Ovary (tissue), 10 donors: ENCODE measurements at places on chromosomes 16 and 17. TPM values are rescaled to one million over a fixed set of nuclear protein-coding genes. Genes with fewer than 3 reads are reported as not detected.

RAB26 gene
- 0.50 TPM for polyA plus RNA-seq

ZNF385C gene
- polyA plus RNA-seq, result 3.0 TPM

KRTAP1-5 gene
- 0.06 TPM for polyA plus RNA-seq

ZNF830 gene
- polyA plus RNA-seq, result 29.0 TPM

TBKBP1 gene
- polyA plus RNA-seq, result 10.4 TPM

ARSG gene
- 19.8 TPM for polyA plus RNA-seq

CDK12 gene
- polyA plus RNA-seq, result 31.8 TPM

- no peak overlapping the region for H3K27ac ChIP-seq
- H3K27me3 ChIP-seq, result no peaks in the 10 kb centered on the region
- H3K36me3 ChIP-seq, result no peaks in the 10 kb centered on the region
- no peak for DNase-seq
- no peaks in the 10 kb centered on the region for H3K4me1 ChIP-seq
Measured at GRCh38 chr16:83397601-83398291, 410.0 kb upstream of the HSBP1 start.

DNA sequence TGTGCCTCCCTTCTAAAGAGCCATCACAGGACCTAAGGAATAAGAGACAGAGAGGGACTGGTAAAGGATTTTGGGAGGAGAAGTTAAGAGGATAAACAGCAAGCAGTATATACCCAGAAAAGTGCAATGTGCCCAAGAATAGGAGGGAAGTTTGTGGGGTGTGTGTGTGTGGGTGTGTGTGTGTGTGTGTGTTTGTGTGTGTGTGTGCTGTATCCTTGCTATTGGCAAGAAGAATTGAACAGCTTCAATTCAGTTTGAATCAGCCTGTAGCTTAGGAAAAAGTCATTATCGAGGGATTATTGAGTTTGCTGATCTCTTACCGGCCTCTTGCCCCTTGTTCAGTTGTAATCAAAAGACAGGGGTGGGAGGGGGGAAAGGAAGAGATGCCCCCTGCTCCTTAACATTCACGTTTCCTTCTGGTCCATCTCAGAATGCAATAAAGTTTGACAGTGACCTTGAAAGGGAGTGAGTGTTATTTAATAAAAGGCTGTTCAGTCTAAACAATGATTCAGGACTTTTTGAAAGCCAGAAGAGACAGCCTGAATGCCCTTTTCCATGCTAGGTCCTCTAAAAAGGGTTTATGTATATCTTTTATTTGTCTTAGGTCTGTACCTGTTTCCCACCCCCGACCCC is 23.9 kb upstream of the MAPT start:
- H3K4me3 ChIP-seq, result no peak overlapping the region
- no peak overlapping the region for H3K27ac ChIP-seq
- H3K36me3 ChIP-seq, result no peaks in the 10 kb centered on the region
- no peak for DNase-seq
- H3K27me3 ChIP-seq, result no peaks in the 10 kb centered on the region

DNA sequence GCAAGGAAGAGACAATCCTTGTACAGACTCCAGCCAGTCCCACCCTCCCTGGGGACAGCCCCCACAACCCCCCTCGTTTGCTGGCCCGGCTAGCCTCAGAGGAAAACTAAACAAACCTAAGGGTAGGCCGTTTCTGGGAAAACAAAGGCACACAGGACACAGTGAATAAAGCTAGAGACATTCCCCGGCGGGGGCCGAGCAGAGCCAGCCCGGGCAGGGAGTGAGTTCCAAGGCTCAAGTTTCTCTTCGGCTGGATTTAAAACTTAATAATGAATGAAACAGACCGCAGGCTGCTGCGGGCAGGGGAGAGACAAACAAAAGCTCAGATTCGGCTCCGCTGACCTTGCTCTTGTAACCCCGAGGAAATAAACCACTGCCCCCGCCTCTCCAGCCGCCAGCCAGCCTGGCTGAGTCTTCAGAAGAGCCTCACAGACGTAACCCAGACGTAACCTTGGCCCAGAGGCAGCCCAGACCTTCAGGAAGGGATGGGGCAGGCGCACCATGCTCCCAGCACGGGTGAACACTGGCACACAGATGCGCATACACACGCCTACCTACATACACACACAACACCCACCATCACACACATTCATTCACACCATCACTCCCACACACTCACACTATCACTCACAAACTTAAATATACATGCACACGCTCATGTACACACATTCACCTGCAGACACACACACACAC is 216.0 kb downstream of the ZNF423 start:
- H3K4me3 ChIP-seq, result peak overlapping the region; percentile 13
- H3K36me3 ChIP-seq, result no peaks in the 10 kb centered on the region
- peak; percentile 92 for DNase-seq
- no peaks in the 10 kb centered on the region for H3K27me3 ChIP-seq
- H3K27ac ChIP-seq, result peak overlapping the region; percentile 69

DNA sequence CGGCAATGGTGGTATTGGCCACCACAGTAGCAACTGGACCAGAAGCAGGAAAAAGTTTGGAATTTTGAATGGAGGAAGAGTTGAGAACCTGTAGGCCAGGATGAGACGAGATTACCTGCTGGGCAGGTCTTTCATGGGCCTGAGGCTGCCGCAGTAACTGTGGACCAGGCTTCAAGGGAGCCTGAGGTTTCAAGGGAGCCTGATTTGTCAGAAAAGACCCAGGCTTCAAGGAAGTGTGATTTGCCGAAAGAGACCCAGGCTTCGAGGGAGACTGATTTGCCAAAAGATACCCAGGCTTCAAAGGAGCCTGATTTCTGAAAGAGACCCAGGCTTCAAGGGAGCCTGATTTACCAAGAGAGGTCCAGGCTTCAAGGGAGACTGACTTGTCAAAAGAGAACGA is 66.6 kb upstream of the ARL4D start:
- H3K4me1 ChIP-seq, result peaks cover 2% of the 10 kb centered on the region
- H3K4me3 ChIP-seq, result no peak overlapping the region
- no peaks in the 10 kb centered on the region for H3K36me3 ChIP-seq
- DNase-seq, result no peak
- no peak overlapping the region for H3K27ac ChIP-seq
- no peaks in the 10 kb centered on the region for H3K27me3 ChIP-seq

DNA sequence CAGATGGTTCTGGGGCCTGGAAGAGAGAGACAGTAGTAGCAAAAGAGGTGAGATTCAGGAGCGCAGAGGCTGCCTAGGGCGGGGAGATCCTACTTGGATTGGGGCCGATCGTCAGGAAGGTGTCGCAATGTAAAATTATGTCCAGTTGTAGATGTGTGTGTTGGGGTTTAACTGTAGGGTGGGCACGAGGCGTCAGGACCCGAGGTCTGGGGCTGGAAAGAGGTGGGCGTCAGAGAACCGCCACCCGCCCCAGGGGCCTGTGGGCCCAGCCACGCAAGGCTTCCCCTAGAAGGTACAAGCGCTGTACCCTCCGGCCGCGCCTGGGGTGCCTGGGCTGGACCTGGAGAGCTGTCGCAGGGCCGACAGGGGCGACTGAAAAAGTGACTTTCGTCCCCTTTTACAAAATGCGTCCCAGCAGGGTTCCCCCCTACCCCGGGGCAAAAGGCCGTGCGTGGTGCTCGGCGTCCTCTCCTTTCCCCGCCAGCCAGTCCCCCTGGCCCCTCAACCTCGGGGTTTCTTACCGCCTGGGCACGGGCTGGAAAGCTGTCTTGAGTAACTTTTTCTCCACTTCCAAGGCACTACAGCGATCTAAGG is 2.8 kb downstream of the IRX3 start:
- peaks cover 1% of the 10 kb centered on the region for H3K4me1 ChIP-seq
- no peak overlapping the region for H3K27ac ChIP-seq
- DNase-seq, result no peak
- no peak overlapping the region for H3K4me3 ChIP-seq
- peaks cover 3% of the 10 kb centered on the region for H3K27me3 ChIP-seq
- H3K36me3 ChIP-seq, result no peaks in the 10 kb centered on the region

- H3K27ac ChIP-seq, result no peak overlapping the region
- H3K27me3 ChIP-seq, result no peaks in the 10 kb centered on the region
- no peaks in the 10 kb centered on the region for H3K36me3 ChIP-seq
- peaks cover 13% of the 10 kb centered on the region for H3K4me1 ChIP-seq
- H3K4me3 ChIP-seq, result no peak overlapping the region
Measured at GRCh38 chr17:19733953-19734526, 14.1 kb downstream of the ALDH3A1 start.

DNA sequence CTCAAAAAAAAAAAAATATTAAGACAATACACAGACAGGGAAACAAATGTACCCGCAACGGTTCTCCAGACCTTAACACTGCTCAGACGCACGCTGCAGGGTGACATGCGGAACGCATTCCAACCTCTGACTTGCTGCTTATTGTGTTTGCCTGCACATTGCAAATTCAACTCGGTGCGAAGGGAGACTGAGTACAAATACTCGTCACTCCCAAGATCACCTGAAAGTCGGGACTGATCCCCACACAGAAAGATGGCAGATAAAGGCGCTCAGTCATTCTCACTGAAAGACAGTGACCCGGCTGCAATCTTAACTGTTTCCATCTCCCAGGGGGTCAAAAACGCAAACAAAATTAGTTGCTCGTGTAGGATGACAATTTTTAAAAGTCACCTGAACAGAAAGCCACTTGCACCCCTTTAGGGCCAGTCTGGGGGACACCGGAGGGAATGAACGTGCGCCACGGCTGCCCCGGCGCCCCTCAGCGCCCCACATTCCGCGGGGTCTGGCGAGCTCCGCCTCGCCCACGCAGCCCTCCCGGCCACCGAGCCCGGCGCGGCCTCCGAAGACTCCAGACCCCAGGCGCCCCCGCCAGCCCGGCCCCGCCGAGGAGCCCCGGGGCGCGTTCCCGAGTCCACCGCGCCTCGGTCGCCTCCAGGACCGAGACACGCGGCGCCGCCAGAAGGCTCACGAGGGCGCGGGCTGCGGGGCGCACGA is 589 bp downstream of the CLCN7 start:
- H3K36me3 ChIP-seq, result no peaks in the 10 kb centered on the region
- H3K27me3 ChIP-seq, result no peaks in the 10 kb centered on the region
- peaks cover 11% of the 10 kb centered on the region for H3K4me1 ChIP-seq
- no peak for DNase-seq

- no peaks in the 10 kb centered on the region for H3K4me1 ChIP-seq
- DNase-seq, result no peak
- no peaks in the 10 kb centered on the region for H3K27me3 ChIP-seq
- no peaks in the 10 kb centered on the region for H3K36me3 ChIP-seq
- H3K4me3 ChIP-seq, result no peak overlapping the region
Measured at GRCh38 chr17:8060274-8060673, 21.4 kb downstream of the ALOX15B start.

GRCh38 chr16:30748634-30749445 is 615 bp downstream of the PHKG2 start:
- H3K4me3 ChIP-seq, result peak overlapping the region; percentile 91
- DNase-seq, result peak; percentile 53
- no peaks in the 10 kb centered on the region for H3K36me3 ChIP-seq
- no peaks in the 10 kb centered on the region for H3K27me3 ChIP-seq
- H3K27ac ChIP-seq, result no peak overlapping the region

GRCh38 chr16:59510008-59510424 is 775.9 kb upstream of the GOT2 start:
- no peak overlapping the region for H3K4me3 ChIP-seq
- H3K27me3 ChIP-seq, result no peaks in the 10 kb centered on the region
- DNase-seq, result no peak
- no peak overlapping the region for H3K27ac ChIP-seq
- no peaks in the 10 kb centered on the region for H3K36me3 ChIP-seq

DNA sequence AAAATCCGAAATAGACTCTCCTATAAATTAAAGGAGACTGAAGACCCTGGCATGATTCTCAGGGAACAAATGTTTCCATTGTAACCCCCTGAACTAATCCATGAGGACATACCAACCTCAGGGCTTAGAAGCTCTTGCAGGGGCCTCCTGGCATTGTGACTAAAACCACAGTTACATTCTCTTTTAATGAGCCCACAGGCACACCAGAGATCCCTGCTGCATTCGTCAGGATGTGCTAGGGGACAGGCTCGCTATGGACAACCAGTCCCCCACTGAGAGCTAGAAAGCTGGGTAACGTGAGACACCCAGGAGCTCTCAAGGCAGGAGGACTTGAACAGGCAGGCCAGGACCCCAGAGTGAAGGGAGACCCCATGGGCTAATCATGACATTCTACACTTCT is 140.6 kb upstream of the TNRC6C start:
- H3K4me3 ChIP-seq, result no peak overlapping the region
- H3K27ac ChIP-seq, result no peak overlapping the region
- no peaks in the 10 kb centered on the region for H3K36me3 ChIP-seq
- no peaks in the 10 kb centered on the region for H3K4me1 ChIP-seq

DNA sequence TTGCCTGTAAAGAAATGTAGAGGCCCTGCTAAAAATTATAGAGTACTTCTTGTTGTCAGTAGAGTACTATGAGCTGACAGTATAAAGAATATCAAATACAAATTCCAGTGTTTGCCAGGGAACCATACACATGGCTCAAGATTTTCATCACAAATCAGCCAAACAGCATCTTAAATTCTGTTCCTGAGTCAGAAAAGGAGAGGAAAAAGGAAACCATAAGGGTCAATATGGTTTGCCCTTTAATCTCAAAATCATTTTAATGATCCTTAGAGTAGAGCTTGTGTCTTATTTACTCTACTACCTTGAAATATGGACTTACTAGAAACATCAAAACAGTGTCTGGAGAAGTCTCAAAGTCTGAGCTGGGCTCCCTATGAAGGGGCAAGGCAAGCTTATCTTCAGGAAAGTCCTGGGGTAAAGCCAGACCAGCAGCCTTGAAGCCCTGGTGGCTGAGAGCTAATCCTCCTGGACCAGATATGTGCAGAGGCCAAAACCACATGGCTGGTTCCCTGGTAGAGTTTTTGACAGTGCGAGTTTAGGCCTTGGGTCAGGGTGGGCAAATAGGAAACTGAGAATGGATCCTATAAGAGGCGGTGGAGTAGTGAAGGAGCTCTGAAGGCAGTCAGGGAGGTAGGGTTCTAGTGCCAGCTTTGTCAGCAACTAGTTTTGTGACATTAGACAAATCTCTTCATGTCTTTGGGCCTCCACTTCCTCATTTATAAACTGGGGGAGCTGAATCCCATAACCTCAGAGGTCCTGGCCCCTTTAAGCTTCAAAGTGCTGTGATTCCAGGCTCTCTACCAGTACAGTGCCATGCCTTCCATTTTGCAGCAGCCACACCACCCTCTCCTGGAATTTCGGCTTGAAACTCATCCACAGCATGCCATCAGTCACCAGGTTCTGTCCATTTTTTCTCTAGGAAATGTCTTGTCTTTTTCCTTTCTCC is 38.9 kb downstream of the MRTFB start:
- no peaks in the 10 kb centered on the region for H3K27me3 ChIP-seq
- H3K27ac ChIP-seq, result peak overlapping the region; percentile 10
- H3K4me3 ChIP-seq, result no peak overlapping the region
- peaks cover 22% of the 10 kb centered on the region for H3K4me1 ChIP-seq
- no peaks in the 10 kb centered on the region for H3K36me3 ChIP-seq

DNA sequence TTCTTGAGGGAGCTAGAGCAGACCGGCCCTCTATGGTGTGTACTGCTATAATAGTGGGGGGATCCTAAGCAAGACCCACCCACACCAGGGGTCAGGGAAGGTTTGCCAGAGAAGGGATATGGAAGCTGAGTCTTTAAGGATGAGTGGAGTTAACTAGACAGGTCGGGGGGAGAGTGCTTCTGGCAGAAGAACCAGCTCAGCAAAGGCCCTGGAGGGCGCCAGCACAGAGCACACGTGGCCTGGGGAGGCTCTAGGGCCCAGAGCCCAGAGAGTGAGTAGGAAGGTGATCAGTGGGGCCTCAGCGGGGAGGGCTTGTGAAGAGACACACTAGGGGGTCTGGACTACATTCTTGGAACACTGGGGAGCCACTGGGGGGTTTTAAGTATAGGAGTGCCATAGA is 21.1 kb downstream of the NGFR start:
- no peaks in the 10 kb centered on the region for H3K27me3 ChIP-seq
- peak overlapping the region; percentile 23 for H3K27ac ChIP-seq
- peaks cover 23% of the 10 kb centered on the region for H3K4me1 ChIP-seq
- peak; percentile 50 for DNase-seq
